ENCODE measurements at places on chromosomes 6 and 20.

GRCh38 chr20:19809505-19809904 lies 51.4 kb downstream of the RIN2 start:
- no peak for DNase-seq

DNA sequence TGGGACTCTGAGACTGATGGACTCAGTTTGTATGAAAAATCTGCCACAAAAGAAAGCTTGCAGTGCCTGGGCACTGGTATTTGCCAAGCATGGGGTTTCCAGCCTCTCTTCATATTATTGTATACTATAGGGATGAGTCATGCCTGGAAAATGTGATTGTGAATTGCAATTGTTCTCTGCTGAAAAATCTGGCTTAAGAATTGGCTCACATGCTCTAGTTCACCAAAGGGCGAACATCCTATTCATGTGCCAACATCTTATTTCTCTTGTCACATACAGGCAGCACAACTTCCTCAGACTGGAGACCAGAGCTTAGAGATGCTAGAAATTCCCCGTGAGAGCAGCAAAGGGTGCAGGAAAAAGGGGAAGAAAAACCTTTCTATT lies 103.6 kb upstream of the KCNK16 start:
- DNase-seq, result peak; percentile 64

DNA sequence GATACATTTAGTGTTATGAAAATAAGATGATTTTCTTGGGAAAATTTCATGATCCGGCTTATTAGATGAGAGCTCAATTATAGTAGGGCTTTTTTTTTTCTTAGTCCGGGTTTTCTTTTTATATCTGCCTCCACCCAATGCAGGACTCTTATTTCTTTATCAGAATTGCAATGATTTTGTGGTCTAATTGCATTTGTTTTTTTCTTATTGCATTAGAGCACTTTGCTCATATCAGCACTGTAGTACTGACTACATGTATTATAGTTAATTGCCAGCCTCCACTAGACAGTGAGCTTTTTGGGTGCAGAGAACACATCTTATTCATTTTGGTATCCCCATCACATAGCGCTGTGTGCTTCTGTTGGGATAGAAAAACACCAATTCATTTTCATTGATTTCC lies 50.0 kb downstream of the FBXO5 start:
- no peak for DNase-seq

GRCh38 chr6:33923857-33924514 lies 120.2 kb upstream of the MLN start:
- DNase-seq, result no peak

DNA sequence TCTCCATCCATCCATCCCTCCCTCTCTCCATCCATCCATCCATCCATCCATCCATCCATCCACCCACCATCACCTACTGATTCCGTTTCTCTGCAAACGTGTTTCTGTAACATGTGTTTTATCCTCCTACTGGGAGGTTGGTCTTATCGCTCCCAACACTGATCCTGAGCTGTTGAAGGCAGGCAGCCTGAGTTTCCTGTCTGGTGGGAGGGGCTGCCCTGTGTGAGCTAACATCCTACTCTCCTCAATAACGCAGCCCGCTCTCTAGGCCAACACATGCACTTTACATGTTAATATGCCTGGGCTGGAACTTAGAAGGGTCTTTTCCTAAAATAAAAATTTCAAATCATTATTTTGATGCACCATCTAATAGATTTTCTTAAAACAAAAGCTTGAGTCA lies 126.5 kb downstream of the WDR27 start:
- DNase-seq, result no peak

GRCh38 chr6:129901910-129902309 lies 40.8 kb upstream of the TMEM244 start:
- DNase-seq, result no peak
